ENCODE measurements at places on chromosomes 3 and 15.

DNA sequence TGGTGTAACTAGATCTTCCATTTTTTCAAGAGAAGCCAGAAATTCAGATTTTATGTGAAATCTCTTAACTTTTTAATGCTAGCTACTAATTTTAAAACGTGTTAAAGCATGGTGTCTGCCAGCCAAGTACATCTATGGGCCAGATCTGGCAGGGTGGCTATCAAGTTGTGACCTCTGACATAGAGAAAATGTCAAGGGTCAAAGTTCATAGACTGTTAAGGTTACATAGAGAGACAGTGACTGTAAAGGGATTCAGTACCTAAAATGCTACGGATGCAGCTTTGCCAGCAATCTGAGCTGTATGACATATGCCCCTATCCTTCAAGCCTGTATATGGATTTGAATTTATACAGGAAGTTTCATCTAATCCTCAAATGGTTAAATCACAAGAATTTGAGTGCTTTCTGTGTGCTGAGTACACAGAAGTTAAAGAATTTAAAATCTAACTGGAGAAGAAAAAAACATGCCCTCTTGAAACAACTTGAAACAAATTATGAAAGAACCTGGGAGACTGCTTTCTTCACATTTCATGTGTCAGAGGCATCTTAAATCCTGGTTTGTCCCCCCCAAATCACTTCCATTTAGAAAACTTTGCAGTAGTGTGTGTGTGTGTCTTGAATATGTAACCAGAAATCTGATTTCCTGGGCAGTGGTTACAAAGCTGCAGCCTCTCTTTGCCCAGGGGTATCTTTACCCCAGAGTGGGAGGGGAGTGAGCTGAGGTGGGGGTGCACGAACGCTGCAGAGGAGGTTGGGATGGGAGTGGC, 895 bp upstream of the ARHGAP31 start:
- no peak for DNase-seq

DNA sequence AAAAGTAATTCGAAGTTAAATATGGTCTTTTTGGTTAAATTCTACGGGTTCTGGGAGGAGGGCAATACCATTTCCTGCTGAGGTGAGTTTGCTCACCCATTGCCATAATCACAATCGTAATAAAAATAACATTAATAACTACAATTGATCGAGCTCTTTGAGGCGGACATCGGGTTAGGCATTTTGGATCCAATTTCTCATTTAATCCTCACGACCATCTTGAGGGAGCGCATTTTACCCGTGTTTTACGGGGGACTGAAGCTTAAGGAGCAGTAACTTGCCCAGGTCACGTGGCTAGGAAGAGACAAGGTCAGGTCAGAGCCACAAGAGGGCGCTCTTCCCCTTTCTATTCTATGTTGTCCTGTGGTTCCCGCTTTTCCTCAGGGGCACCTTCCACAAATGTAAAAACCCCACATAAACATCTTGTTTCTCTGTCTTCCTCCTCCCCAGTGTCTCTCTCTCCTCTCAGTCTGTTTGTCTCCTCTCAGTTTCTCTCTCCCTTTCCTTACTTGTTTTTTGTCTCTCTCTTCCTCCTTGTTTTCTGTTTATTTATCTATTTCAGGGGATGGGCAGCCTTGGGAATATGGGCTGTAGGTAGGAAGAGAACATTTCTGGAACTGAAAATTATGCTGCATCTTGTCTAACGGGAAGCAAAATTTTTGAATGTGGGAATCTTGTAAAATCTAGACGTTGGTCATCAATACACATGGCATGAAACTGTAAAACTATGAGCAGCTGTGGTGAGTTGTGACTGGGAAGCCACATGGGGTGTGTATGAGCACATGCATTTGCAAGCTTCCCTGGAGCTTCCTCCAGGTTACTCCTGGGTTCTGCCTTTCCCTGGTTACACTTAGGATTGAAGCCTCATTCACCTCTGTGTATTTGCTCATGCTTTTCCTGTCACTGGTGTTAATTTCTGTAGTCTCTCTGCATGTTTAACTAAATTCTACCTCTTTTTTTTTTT, 71.0 kb downstream of the SQOR start:
- peak; percentile 75 for DNase-seq

DNA sequence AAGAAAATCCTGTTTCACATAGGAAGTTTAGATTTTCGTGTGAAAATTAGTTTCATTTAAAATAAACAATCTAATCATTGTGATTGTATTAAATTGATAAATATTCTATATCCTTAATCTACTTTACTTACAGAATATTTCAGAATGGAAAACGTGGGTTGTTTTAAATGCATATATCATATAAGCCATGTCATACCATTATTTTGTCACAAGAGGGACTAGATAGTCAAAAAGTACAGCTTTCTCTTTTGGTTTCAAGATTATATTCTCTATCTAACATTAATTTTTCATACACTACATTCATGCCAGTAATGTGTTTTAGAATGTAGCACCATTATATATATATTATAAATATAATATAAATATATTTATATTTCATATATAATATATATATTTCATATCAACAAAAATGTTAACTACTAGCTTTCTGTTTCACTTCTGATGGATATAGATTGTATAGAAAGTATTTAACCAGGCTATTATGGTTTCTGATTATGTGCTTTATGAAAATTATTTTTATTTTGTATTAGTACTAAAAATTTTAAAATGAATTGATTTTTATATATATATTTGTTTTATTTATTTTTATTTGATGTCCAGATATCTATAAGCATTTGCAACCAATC, 45.3 kb downstream of the OSTN start:
- no peak for DNase-seq

GRCh38 chr15:65569728-65570127, 39.5 kb downstream of the HACD3 start:
- DNase-seq: no peak

DNA sequence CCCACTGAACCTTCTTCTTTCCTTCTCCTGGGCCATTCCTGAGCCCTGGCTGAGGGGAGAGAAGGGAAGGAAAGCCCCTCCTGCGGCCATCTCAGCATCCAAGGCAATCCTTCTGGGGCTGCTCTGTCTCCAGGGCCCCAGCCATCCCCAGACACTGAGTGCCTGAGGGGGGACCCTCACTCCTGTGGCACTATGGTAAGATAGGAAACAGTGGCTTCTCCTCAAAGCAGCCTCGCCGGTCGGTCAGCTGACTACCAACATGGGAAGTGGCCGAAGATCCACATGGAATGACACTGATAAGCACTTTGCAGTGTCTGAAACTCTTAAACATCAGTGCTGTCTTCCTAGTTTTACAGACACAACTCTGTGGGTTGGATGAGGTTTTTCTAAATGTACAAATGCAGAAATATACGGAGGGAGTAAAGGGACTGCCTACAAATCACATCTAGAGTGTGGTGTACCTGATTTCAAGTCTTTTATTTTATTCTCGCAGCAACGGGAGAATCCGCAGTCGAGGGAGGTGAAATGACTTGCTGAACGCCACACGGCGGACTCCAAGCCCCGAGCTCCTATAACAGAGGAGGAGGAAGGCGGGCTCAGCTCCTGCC, 973 bp upstream of the ITPKA start:
- no peak for DNase-seq

DNA sequence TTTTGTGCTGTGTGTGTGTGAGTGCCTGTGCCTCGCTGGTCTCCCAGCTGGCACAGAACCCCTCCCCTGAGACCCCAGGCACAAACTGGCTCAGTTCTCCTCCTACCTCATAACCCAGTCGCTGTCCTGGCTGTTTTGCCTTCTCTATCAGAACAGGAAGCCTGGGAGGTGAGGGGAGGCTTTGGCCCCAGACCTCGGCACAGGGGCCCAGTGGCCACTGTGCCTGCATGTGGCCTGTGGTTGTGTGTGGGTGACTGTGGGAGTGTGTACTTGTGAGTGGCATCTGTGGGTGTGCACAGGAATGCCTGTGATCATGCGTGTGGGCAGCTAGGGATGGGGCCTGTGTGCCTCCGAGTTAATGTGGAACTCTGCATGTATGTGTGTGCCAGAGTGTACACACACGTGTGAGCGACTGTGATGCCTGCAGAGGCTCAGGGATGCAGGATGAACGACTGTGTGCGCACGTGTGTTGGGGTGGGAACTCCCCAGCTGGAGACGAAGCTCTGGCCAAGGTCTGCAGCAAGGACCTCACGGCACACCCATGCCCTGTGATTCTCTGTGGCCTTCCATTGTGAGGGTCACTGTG, 32.3 kb downstream of the PSTPIP1 start:
- peak; percentile 14 for DNase-seq

- DNase-seq: no peak
Observed at GRCh38 chr3:176794406-176794805, 402.9 kb downstream of the TBL1XR1 start.

GRCh38 chr3:157585386-157585785, 82.2 kb upstream of the VEPH1 start:
- no peak for DNase-seq

GRCh38 chr3:149152420-149152819, 23.0 kb downstream of the HPS3 start:
- no peak for DNase-seq

GRCh38 chr3:112030901-112031300, 3.6 kb upstream of the TMPRSS7 start:
- DNase-seq: no peak

DNA sequence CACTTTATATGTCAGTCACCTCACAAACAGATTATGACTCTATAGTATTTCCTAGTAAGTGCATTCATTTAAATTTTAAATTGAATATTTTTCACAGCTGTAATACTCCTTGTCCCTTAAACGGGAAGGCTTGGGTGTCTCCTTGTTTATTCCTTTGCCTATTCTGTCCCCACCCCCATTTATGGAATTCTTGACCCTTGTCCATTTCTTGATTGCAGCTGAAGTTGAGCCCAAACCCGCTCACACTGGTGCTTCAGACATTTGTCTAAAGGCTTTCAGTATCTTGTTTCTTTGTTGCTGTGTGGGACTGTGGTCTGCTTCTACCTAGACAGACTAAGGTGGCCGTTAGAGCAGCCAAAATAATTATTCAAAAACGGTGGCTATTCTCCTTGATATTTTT, 449.7 kb downstream of the FOXP1 start:
- DNase-seq: no peak

DNA sequence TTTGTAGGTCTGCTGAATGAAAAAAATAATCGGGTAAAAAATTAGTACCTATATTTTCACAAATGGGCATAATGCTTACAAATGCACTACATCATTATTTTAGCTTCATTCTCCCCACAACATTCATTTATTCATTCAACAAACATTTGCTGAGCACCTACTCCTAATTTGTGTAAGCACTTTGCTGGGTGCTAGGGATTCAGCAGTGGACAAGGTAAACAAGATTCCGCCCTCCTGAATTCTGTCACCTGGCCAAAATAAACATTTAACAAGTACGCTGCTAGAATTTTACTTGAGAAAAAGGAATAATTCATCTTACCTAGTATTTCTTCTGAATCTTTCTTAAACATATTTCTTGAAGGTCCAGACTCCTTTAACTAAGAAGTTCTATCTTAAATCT, 72.1 kb downstream of the TIGIT start:
- DNase-seq: no peak

DNA sequence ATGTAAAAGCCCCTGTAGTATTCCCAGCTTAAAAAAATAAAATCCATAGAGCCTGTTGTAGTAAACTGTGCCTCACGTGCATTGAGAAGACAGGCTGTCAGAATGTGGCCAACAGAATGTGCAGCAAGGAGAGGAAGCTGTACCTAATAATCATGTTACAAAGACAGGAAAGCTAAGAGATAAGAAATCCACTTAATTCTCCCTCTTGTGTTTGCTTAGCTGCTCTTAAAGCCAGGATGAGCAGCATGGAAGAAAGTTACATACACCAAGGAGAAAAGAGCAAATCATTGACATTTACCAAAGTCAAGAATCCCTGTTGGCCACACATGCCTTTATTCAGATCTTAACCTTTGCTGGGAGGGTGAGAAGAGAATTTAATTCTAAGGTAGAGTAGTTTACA, 85.9 kb downstream of the TNIK start:
- DNase-seq: no peak

- no peak for DNase-seq
Observed at GRCh38 chr3:82048711-82049110, 287.3 kb upstream of the GBE1 start.

DNA sequence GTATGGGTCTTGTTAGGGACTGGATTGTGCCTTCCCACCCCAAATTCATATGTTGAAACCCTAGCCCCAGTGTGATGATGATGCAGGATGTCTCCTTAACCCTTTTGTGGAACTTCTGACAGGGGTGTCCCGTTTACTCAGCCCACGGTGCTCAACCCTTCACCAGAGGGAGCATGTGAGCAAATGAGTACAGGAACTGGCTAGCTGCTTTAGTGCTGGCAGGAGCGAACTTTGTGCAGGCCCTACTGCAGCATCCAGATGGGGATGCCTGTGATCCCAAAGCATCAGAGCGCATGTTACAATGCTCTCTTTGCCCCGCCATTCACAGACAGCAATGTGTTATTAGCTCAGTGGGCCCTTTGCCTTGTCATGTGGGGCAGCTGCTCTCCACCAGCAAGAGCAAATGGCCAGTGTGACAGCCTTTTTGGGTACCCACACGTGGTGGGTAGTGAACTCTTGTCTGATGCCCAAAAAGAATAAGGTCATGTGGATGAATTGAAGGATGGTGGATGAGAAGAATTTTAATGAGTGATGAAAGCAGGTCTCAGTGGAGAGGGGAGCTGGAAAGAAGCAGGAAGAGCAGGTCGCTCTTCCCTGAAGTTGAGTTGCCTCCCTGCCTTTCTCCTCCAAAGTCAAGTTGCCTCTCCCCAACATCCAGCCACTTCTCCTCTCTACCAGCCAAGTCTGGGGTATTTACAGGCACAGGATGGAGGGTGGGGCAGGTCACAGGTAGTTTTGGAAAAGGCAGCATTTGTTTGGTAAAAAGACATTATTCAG, 63.3 kb upstream of the STRIT1 start:
- peak; percentile 21 for DNase-seq

DNA sequence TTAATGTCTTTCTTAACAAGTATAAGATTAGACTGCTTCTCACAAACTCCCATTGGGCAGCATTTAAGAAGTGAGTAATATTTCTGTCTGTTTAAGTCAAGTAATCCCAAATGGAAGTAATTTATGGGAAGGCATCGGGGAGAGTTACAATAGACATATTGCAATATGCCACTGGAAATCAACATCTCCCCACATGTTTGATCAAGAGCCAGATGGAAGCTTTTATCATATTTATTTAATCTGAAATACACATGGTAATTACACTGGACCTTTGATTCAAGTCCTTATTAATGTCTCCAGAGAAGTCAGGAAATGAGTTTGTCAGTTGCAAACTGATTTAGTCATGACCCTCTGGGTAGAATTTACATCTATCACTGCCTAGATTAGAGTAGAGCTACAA, 943.8 kb downstream of the VGLL3 start:
- DNase-seq: no peak

DNA sequence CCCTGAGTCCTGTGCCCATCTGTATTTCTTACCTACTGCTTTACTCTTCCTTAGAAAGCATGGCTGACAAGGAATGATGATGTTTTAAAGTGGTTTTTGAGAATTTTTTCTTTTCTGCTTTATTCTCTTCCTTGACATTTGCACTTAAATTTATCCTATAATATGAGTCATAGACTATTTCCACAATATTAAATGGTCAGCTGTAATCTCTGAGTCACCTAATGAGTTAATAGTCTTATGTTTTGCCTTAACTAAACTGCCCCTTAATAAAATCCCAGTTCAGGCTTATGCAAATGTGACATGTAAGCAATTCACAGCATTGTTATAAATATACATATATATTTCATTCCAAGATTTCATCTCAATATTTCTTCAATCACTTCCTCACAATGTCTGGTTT, 23.8 kb downstream of the MEIS2 start:
- no peak for DNase-seq

GRCh38 chr3:196504556-196504955, 988 bp upstream of the RNF168 start:
- no peak for DNase-seq

GRCh38 chr15:65416845-65417416, 5.8 kb downstream of the IGDCC4 start:
- no peak for DNase-seq

Data from left cardiac atrium (tissue), 4 donors.